ENCODE measurements at places on chromosomes 6 and 20.
A peak's percentile ranks its signal among the peaks of the same experiment; 100 is the strongest.

GRCh38 chr20:1322511-1323245, 6.3 kb downstream of the SDCBP2 start:
- H3K36me3 ChIP-seq, result no peaks in the 10 kb centered on the region
- H3K27me3 ChIP-seq, result no peaks in the 10 kb centered on the region
- no peak overlapping the region for H3K4me3 ChIP-seq
- H3K27ac ChIP-seq, result no peak overlapping the region
- no peak for ATAC-seq

DNA sequence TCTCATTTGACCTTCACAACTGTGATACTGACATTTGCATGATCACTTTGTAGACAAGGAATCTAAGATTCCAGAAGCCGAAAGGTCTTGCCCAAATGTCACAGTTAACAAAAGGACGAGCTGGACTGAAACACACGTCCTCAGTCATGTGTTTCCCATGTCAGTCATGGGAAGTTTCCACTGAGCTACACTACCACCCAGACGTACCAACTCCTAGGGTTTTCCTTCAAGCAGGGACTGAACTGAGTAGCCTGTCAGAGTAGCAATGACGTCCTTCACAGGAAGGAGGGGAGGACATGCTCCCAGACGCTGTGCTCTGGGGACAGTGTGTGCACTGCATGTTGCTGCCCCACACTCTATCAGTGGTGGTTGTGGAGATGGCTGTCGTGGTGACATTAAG, 215.8 kb upstream of the SMLR1 start:
- H3K27me3 ChIP-seq, result no peaks in the 10 kb centered on the region
- peak; percentile 16 for ATAC-seq
- no peaks in the 10 kb centered on the region for H3K4me1 ChIP-seq
- no peaks in the 10 kb centered on the region for H3K36me3 ChIP-seq

DNA sequence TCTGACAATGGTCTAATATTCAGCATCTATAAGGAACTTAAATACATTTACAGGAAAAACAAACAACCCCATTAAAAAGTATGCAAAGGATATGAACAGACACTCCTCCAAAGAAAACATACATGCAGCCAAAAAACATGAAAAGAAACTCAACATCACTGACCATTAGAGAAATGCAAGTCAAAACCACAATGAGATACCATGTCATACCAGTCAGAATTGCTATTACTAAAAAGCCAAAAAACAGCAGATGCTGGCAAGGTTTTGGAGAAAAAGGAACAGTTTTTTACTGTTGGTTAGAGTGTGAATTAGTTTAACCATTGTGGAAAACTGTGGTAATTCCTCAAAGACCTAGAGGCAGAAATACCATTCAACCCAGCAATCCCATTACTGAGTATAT, 339.0 kb upstream of the ADGRB3 start:
- H3K27me3 ChIP-seq, result no peaks in the 10 kb centered on the region
- H3K4me3 ChIP-seq, result no peak overlapping the region
- no peak overlapping the region for H3K27ac ChIP-seq
- no peak for ATAC-seq
- H3K36me3 ChIP-seq, result no peaks in the 10 kb centered on the region

DNA sequence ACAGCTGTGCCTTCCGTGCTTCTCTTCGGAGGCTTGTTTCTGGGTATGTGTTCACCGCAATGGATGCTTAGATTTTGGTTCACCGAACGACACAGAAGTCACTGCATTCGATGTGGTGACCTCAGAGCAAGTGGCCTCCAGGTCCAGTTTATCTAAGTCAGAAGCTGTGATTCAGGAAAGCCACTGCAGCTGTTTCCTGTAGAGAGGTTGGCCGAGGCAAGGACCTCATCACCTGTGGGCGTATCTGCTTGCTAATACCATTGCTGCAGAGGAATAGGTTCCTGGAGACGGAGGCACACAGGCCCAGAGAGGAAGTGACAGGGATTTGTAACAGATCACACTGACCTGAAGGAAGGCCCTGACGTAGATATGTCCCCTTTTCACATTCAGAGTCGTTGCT, 82.7 kb downstream of the FARS2 start:
- H3K27ac ChIP-seq, result no peak overlapping the region
- peaks cover 5% of the 10 kb centered on the region for H3K36me3 ChIP-seq
- no peak overlapping the region for H3K4me3 ChIP-seq
- H3K27me3 ChIP-seq, result no peaks in the 10 kb centered on the region
- no peak for ATAC-seq

DNA sequence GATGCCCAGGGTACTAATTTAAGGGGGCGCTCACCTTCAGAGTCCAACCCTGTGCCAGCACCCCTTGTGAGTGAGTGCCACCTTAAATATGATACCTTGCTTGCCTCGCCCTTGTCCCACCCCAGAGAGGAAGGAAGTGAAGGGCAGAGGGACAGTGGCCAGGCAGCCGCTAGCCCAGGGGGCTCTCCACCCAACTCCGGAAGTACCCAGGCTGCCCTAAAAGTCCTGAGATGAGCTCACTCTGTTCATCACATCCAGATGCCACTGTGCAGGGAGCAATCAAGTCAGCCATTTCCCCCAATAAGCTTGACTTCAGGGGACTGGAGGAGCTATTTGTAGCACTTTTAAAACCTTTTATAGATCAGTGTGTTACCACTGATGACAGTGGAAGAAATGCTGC, 25.0 kb upstream of the STX16 start:
- H3K4me1 ChIP-seq, result peaks cover 7% of the 10 kb centered on the region
- no peak for ATAC-seq
- H3K27me3 ChIP-seq, result no peaks in the 10 kb centered on the region

GRCh38 chr20:35773154-35773751, 1.4 kb downstream of the PHF20 start:
- no peak for ATAC-seq
- no peaks in the 10 kb centered on the region for H3K27me3 ChIP-seq
- H3K4me3 ChIP-seq, result peak overlapping the region; percentile 97
- peaks cover 49% of the 10 kb centered on the region for H3K4me1 ChIP-seq

DNA sequence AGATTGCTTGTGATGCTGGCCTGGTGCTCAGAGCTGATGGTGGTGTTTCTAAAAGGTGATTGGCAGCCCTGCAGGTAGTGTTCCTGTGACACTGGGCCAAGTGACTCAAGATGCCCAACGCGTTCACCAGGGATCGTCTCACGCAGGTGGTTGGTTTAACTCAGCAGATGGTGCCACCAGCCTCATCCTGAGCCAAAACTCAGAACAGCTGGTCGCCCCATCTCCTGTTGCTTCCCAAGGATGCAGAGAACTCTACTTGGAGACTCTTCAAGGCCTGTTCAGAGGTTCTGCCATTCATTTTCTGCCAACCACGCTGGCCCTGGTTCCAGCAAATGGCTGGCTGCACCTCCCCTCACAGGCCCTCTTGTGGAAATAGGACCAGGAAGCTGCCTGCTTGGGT, 394.4 kb downstream of the CDH26 start:
- no peak overlapping the region for H3K4me3 ChIP-seq
- no peak overlapping the region for H3K27ac ChIP-seq
- H3K36me3 ChIP-seq, result no peaks in the 10 kb centered on the region
- no peaks in the 10 kb centered on the region for H3K4me1 ChIP-seq

DNA sequence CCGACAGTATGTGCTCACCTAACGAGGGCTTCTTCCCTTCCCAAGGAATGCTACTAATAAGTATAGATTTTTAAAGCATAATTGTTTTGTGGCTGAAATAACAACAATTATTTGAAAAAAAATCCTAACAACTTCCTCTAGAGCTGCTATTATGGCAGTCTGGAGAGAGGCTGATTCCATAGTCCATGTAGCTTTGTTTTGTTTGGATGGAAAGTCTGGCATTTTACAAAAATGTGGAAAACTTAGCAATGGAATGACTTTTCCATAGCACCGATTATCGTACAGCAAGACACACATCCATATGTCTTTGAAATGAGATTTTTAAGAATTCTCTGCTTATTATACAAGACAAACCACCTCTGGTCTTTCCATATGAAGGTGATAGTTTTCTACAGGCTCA, 252.4 kb upstream of the TAB2 start:
- H3K4me3 ChIP-seq, result peak overlapping the region; percentile 72
- peaks cover 12% of the 10 kb centered on the region for H3K36me3 ChIP-seq
- H3K27ac ChIP-seq, result peak overlapping the region; percentile 91
- peaks cover 37% of the 10 kb centered on the region for H3K4me1 ChIP-seq
- H3K27me3 ChIP-seq, result no peaks in the 10 kb centered on the region
- no peak for ATAC-seq

- H3K36me3 ChIP-seq, result no peaks in the 10 kb centered on the region
- H3K27ac ChIP-seq, result no peak overlapping the region
- H3K4me3 ChIP-seq, result no peak overlapping the region
- ATAC-seq, result no peak
These were observed 18.5 kb upstream of the FAM184A start for GRCh38 chr6:119096721-119097565.

DNA sequence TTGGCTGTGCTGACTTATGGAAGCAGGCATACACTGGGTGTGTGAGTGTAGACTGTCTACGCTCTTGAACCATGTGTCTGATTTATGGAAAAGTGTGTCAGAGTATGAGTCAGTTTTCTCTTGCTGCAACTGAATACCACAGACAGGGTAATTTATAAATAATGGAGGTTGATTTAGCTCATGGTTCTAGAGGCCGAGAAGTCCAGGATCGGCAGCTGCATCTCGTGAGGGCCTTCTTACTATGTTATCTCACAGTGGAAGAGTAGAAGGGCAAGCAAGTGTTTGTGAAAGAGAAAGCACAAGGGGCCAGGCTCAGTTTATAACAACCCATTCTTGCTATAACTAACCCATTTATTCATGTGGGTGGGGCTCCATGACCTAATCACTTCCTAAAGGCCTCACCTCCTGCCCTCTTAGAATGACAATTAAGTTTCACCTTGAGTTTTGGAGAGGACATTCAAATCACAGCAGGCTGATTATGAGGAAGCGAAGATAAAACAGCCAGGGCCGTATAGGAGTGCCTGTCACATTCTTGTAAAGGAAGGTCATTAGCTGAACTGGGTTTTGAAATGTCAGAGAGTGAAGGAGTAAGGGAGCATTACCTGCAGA, 6.7 kb downstream of the GPR31 start:
- H3K4me1 ChIP-seq, result peaks cover 25% of the 10 kb centered on the region
- peak overlapping the region; percentile 61 for H3K4me3 ChIP-seq
- H3K27ac ChIP-seq, result peak overlapping the region; percentile 65
- H3K36me3 ChIP-seq, result peaks cover 6% of the 10 kb centered on the region

DNA sequence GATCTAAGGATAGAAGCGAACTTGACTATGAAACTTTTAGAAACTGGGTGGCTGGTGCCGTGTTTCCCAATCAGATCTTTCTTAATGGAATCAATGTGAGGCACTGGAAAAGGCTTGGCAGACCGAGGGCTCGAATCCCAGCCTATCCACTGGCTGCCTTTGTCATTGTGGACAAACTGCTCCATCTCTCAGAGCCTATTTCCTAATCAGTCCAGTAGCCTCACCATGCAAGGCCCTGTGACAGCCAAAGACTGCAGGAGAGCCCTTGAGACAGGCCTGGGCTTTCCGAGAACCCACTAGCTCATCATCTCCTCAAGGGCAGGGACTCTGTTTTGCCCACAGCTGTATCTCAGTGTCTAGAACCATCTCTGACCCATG, 43.4 kb downstream of the SPDEF start:
- no peak overlapping the region for H3K4me3 ChIP-seq
- no peaks in the 10 kb centered on the region for H3K36me3 ChIP-seq
- peaks cover 19% of the 10 kb centered on the region for H3K27me3 ChIP-seq
- no peak overlapping the region for H3K27ac ChIP-seq
- ATAC-seq, result no peak

DNA sequence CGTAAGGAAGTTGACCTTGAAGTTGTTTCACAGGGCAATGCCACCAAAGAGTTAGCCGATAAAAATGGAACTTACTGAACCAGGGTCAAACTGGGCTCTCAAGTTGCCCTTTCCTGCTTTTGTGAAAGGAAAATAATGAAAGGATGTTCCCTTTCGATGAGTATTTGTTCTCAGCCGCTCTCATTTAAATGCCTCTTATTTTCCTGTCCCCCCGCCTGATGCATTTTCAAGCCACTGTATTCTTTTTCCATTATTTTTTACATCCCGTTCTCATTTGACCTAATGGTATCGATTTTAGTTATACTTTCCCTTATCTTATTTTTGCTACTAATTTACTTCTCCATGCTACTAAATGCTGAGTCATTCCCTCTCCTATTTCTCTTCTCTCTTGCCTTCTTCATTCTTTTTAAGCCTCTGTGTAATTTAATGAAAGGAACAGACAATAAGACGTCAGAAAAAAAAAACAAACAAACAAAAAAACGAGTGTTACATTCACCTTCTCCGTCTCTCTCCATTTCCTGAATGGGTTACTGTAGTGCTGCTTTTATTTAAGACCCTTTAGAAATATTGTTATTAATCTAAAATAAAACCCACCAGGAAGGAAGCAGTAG, 655 bp upstream of the NDUFAF4 start:
- ATAC-seq, result peak; percentile 1
- H3K27me3 ChIP-seq, result peaks cover 16% of the 10 kb centered on the region
- peaks cover 6% of the 10 kb centered on the region for H3K36me3 ChIP-seq
- peak overlapping the region; percentile 86 for H3K4me3 ChIP-seq

DNA sequence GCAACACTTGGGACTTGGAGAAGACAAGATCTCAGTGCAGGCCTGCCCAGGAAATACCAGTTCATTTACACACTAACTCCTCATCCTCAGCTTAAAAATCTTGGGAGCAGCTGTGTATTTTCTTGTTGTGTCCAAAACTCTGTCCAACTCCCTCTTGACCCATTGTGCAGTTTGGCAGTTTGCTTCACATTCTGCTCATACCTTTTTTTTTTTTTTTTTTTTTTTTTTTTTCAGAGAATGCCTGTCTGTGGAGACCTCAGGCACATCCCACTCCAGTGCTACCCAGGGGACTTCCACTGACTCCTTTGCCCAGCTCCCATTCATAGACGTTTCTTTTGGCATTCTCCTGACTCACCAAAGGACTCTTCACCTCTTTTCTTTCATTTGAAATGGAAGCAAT, 265.8 kb upstream of the TCF21 start:
- H3K27ac ChIP-seq, result no peak overlapping the region
- no peaks in the 10 kb centered on the region for H3K4me1 ChIP-seq
- H3K36me3 ChIP-seq, result no peaks in the 10 kb centered on the region
- no peak for ATAC-seq
- no peak overlapping the region for H3K4me3 ChIP-seq

DNA sequence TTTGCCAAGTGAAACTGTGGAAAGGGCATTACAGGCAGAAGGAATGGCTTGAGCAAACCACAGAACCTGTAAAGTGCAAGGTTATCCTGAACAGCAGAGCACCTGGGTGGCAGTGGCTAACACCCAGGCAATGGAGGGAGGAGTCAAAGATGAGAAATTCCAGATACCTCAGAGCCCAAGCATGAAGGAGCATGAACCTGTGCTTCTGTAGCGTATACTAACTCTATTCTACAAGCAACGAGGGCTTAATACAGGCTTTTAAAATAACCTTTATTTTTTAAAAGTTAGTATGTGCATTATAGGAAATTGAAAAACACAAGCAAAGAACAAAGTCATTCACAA, 77.0 kb downstream of the CNBD2 start:
- no peaks in the 10 kb centered on the region for H3K27me3 ChIP-seq
- peaks cover 18% of the 10 kb centered on the region for H3K4me1 ChIP-seq
- no peak overlapping the region for H3K4me3 ChIP-seq
- no peak overlapping the region for H3K27ac ChIP-seq
- H3K36me3 ChIP-seq, result peaks cover 54% of the 10 kb centered on the region

- no peaks in the 10 kb centered on the region for H3K4me1 ChIP-seq
- H3K36me3 ChIP-seq, result no peaks in the 10 kb centered on the region
- peak overlapping the region; percentile 33 for H3K4me3 ChIP-seq
- peaks cover 14% of the 10 kb centered on the region for H3K27me3 ChIP-seq
- peak overlapping the region; percentile 59 for H3K27ac ChIP-seq
These were observed 234.4 kb downstream of the SIM1 start for GRCh38 chr6:100230115-100230952.
